ENCODE measurements at places on chromosomes 5 and 9. TPM values are rescaled to one million over a fixed set of nuclear protein-coding genes. Genes with fewer than 3 reads are reported as not detected.
A peak's percentile ranks its signal among the peaks of the same experiment; 100 is the strongest.

DNA sequence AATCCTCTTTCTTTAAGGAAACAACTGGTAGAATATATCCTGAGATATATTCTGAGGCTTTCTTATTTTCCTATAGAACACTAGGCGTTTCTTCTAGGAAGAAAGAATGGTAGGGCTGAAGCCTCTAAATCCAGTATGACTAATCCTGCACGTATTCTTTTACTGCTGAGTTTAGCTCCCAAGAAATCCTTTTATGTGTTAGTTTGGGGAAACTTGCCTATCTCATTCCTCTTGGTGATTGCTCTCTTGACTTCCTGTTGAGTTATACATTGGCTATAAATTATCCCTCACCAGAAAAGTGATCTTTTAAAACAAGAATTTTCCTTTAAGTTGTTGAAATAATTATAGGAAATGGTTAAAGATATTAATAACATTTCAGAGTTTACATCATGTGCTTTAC lies 422.9 kb downstream of the TMEM161B start:
- DNase-seq: no peak
- no peak overlapping the region for H3K4me3 ChIP-seq
- no peaks in the 10 kb centered on the region for H3K4me1 ChIP-seq
- H3K27ac ChIP-seq: no peak overlapping the region
- H3K27me3 ChIP-seq: no peaks in the 10 kb centered on the region

- peaks cover 3% of the 10 kb centered on the region for H3K4me1 ChIP-seq
- no peak for DNase-seq
These were observed 412.0 kb downstream of the ACTL7B start for GRCh38 chr9:108443741-108444140.

GRCh38 chr9:125990793-125991220 lies 243.6 kb downstream of the PBX3 start:
- H3K27me3 ChIP-seq: no peaks in the 10 kb centered on the region
- H3K4me3 ChIP-seq: no peak overlapping the region
- H3K36me3 ChIP-seq: no peaks in the 10 kb centered on the region
- H3K27ac ChIP-seq: no peak overlapping the region
- no peaks in the 10 kb centered on the region for H3K4me1 ChIP-seq
- no peak for DNase-seq

- no peak overlapping the region for H3K27ac ChIP-seq
- DNase-seq: no peak
- no peaks in the 10 kb centered on the region for H3K36me3 ChIP-seq
- H3K4me3 ChIP-seq: no peak overlapping the region
- H3K4me1 ChIP-seq: peaks cover 11% of the 10 kb centered on the region
These were observed 82.5 kb upstream of the ZNF169 start for GRCh38 chr9:94176608-94177007.

- H3K27ac ChIP-seq: no peak overlapping the region
- H3K27me3 ChIP-seq: no peaks in the 10 kb centered on the region
- H3K4me1 ChIP-seq: no peaks in the 10 kb centered on the region
- DNase-seq: no peak
- no peak overlapping the region for H3K4me3 ChIP-seq
These were observed 1.7 kb downstream of the RACK1 start for GRCh38 chr5:181242031-181242451.

GRCh38 chr5:133392448-133392847 lies 219.9 kb downstream of the FSTL4 start:
- no peaks in the 10 kb centered on the region for H3K4me1 ChIP-seq
- no peak overlapping the region for H3K4me3 ChIP-seq
- no peaks in the 10 kb centered on the region for H3K27me3 ChIP-seq
- H3K27ac ChIP-seq: no peak overlapping the region

DNA sequence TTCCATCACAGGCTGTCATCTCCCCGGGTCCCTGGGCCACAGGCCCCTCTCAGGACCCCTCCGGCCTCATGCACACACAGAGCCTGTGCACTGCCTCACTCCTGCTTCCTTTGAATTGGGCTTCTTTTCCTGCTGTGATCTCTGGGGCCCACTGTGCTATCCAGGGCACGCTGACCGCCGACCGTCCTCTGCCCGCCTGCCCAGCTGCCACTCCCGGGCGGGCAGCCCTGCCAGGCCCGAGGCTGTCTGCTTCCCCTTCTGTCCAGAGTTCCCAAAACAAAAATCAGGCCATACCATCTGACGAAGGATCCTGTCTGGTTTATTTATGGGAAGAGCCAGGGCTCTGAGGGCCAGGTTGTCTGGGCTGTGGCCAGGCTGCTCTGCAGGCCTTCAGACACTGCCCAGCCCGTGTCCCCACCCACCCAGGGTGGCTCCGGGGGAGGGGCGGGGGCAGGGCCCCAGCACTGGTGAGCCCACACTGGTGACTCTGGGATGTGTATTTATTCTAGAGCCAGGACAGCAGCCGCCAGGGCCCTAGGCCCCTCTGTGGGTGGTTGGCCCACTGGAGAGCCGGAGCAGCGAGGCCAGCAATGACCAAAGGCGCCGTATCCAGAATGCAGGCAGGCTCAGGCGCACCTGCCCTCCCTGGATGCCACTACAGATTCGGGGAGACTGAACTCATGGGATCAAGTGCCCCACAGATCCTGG lies 57.0 kb downstream of the ADAMTS2 start:
- no peaks in the 10 kb centered on the region for H3K4me1 ChIP-seq
- no peaks in the 10 kb centered on the region for H3K36me3 ChIP-seq
- DNase-seq: peak; percentile 75
- no peaks in the 10 kb centered on the region for H3K27me3 ChIP-seq
- H3K27ac ChIP-seq: no peak overlapping the region
- H3K4me3 ChIP-seq: no peak overlapping the region

GRCh38 chr9:16640649-16641048 lies 229.8 kb downstream of the BNC2 start:
- no peak overlapping the region for H3K4me3 ChIP-seq
- no peak for DNase-seq
- H3K36me3 ChIP-seq: no peaks in the 10 kb centered on the region
- H3K27ac ChIP-seq: no peak overlapping the region
- H3K27me3 ChIP-seq: no peaks in the 10 kb centered on the region
- H3K4me1 ChIP-seq: peaks cover 3% of the 10 kb centered on the region

DNA sequence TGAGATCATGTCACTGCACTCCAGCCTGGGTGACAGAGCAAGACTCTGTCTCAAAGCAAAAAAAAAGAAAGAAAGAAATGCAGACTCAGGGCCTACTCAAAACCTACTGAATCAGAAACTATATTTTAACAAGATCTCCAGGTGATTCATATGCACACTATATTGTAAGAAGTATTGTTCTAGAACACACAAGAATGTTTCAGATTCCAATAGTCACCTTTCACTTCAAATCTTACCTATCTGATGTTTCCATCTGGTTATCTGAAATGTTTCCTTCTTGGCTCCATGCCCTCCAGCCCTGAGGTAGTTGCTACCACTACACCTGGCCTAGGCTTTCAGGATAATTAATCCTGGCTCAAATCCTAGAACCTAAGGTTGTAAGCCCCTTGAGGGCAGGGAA lies 36.8 kb upstream of the SNX2 start:
- H3K4me3 ChIP-seq: no peak overlapping the region
- no peak for DNase-seq
- H3K36me3 ChIP-seq: no peaks in the 10 kb centered on the region
- H3K4me1 ChIP-seq: no peaks in the 10 kb centered on the region

GRCh38 chr5:27020973-27021372 lies 17.4 kb downstream of the CDH9 start:
- H3K27ac ChIP-seq: no peak overlapping the region
- no peaks in the 10 kb centered on the region for H3K27me3 ChIP-seq
- H3K36me3 ChIP-seq: no peaks in the 10 kb centered on the region
- no peak for DNase-seq
- H3K4me3 ChIP-seq: no peak overlapping the region

DNA sequence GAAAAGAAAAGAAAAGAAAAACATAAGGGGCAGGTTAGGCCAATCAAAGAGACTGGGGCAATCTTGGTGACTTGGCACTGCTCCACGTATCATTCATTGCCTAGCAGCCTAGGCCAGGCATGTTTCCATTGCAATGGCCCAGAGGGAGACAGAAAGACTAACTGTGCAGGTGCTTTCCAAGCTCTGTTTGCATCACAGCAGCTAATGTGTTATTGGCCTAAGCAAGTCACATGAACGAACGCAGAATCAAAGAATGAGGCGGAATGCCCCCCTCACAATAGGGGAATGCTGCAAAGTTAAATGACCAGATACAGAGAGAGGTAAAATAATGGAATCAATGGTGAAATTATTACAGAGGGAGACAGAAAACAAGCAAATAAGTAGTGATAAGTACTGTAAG lies 11.1 kb upstream of the VPS13A start:
- H3K4me1 ChIP-seq: no peaks in the 10 kb centered on the region
- H3K4me3 ChIP-seq: no peak overlapping the region
- H3K27me3 ChIP-seq: no peaks in the 10 kb centered on the region
- no peak overlapping the region for H3K27ac ChIP-seq
- H3K36me3 ChIP-seq: no peaks in the 10 kb centered on the region

DNA sequence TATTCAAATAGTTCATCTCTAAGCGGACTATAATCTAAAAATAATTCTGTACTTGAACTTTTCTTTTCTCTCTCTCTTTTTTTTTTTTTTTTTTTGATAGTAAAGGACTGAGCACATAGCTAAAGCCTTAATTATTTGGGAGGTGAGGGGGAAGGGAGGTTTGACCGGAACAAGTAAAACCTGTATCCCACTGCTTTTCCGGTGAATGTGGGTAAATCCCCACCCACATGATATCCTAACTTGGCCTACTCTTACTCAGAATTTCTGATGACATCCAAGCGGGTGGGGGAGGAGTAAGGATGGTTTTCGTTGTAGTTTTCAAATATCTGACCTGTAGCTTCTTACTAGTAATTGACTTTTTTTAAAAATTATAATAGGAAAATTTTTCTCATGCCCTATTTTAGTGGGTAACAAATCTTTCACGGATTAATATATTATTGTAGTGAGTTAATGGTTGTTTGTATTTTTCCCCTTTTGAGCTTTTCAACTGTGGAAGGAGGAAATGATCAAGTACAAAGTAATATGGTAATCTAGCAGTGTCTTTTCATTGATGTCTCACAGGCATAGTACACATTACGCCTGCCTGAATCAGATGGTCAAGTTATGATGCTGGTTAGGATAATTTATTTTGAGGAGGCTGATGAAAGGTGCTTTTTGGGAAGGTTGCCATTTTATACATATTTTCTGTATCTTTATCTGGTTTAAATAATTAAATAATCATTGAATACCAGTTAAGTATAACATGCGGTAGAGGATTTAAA lies 2.2 kb upstream of the ELL2 start:
- no peaks in the 10 kb centered on the region for H3K27me3 ChIP-seq
- H3K4me3 ChIP-seq: no peak overlapping the region
- H3K36me3 ChIP-seq: no peaks in the 10 kb centered on the region
- no peaks in the 10 kb centered on the region for H3K4me1 ChIP-seq

DNA sequence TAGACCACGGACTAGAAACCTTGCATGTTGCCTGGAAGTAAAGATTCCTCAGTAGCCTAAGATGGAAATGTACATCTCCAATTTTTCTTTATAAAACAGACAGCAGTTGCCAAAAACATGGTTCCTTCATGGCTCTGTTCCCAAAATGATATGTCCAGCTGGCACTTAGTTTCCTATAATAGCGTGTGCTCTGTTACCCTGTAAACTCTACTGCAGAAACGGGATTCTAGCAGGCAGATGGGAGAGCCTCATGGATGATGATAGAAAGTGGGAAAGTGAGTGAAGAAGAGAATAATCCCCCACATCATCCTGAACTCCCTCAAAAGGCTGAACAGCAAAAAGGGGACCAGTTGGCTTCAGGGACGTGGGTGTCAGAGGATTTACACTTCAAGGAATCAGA lies 118.2 kb downstream of the FRMD3 start:
- H3K4me3 ChIP-seq: no peak overlapping the region
- H3K4me1 ChIP-seq: no peaks in the 10 kb centered on the region
- no peak for DNase-seq
- H3K27ac ChIP-seq: no peak overlapping the region
- H3K27me3 ChIP-seq: no peaks in the 10 kb centered on the region

DNA sequence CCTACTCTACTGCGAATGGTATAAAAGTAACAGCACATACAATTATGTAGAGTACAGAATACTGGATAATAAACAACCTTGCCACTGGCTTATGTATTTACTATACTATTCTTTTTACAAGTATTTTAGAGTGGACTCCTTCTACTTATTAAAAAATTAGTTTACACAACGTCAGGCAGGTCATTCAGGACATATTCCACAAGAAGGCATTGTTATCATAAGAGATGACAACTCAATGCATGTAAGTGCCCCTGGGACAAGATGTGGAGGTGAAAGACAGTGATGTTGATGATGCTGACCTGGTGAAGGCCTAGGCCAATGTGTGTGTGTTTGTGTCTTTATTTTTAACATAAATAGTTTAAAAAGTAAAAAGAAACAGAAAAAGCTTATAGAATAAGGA lies 421.7 kb downstream of the CDH12 start:
- H3K4me1 ChIP-seq: no peaks in the 10 kb centered on the region
- H3K36me3 ChIP-seq: no peaks in the 10 kb centered on the region
- H3K27me3 ChIP-seq: no peaks in the 10 kb centered on the region
- no peak for DNase-seq
- H3K4me3 ChIP-seq: no peak overlapping the region

DNA sequence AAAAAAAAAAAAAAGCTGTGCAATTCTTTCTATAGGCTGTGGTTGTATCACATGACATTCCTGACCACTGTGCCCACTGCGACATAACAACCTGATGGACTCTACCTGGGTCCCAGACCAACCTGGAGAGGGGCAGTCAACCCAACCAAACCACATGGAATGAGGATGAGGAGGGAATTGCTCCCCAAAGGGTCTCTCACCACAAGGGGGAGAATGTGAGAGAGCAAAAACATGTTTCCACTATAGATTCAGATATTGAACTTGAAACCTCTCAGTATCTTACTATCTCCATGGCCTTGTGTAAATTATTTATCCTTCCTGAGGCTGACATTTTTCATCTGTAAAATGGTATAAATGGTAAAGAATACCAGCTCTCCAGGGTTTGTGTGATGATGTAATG lies 66.9 kb upstream of the SV2C start:
- peaks cover 3% of the 10 kb centered on the region for H3K27me3 ChIP-seq
- no peak overlapping the region for H3K4me3 ChIP-seq
- H3K27ac ChIP-seq: no peak overlapping the region
- no peak for DNase-seq
- H3K4me1 ChIP-seq: no peaks in the 10 kb centered on the region

DNA sequence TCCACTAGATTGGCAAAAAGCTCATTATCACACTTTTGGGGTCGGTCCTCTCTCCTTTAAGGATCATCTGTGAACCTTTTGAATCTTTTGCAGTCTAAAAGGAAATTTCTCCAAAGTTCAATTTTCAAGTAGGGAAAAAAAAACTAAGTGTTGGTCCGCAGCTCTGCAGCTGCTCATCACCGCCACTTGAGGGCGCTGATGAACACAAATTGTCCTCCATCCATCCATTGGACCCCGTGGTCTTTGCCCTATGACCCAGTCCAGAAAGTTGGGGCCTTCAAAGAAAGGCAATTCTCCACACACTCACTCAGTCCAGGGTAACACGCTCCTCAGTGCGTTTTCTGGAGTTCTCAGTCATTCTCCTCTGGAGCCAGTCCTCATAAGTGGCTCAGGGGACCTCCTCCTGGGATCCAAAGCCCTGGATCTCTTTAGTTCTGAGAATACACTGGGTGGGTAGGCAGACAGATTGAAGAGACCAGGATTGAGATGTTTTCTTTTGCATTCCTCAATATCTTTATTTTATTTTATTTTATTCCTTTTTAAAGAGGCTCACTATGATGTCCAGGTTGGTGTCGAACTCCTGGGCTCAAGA lies 63.6 kb upstream of the SLC28A3 start:
- no peaks in the 10 kb centered on the region for H3K4me1 ChIP-seq
- H3K36me3 ChIP-seq: no peaks in the 10 kb centered on the region
- H3K27me3 ChIP-seq: no peaks in the 10 kb centered on the region

FGF1 gene
- total RNA-seq: 24.4 TPM

DMRT3 gene
- 0.26 TPM for total RNA-seq

FST gene
- total RNA-seq: 6.1 TPM

FAXDC2 gene
- 20.0 TPM for total RNA-seq

GOLM1 gene
- total RNA-seq: 29.4 TPM

LIFR gene
- total RNA-seq: 69.6 TPM

GLDC gene
- 1.4 TPM for total RNA-seq
